ENCODE measurements at places on chromosomes 5 and 9.
A peak's percentile ranks its signal among the peaks of the same experiment; 100 is the strongest.

GRCh38 chr5:145834554-145834916 lies 607 bp downstream of the PRELID2 start:
- peak; percentile 11 for ATAC-seq
- no peaks in the 10 kb centered on the region for H3K36me3 ChIP-seq
- H3K27me3 ChIP-seq, result no peaks in the 10 kb centered on the region

GRCh38 chr5:40733879-40734563 lies 21.7 kb downstream of the TTC33 start:
- peaks cover 43% of the 10 kb centered on the region for H3K4me1 ChIP-seq
- H3K4me3 ChIP-seq, result no peak overlapping the region
- H3K36me3 ChIP-seq, result no peaks in the 10 kb centered on the region
- H3K27me3 ChIP-seq, result no peaks in the 10 kb centered on the region
- ATAC-seq, result no peak

DNA sequence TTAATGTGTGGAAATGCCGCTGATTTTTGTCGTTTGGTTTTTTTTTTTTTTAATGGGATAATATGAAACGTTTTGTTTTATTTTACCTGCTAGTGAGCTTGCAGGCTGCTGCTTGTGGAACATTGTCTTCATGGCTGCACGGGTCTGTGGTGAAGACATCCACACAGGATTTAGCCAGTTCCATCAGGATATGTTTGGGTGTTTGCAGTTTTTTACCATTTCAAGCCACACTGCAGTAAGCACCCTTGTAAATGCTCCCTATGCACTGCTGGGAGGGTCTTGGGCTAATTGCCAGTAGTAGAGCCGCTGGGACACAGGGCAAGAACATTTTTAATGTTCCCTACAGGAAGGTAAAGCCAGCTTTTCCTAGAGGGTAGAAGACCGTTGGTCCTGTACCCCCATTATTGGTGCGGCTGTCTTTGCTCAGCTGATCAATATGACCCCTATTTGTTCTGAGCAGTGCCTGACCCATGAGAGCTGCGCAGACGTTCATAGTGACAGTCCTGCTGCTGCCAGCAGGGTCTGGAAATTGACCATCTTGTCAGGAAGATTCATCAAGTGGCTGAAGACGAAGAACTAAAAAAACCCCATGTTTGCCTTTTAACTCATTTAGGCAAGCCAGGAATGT lies 20.5 kb upstream of the EEIG1 start:
- no peak for ATAC-seq
- H3K4me3 ChIP-seq, result no peak overlapping the region
- no peak overlapping the region for H3K27ac ChIP-seq
- no peaks in the 10 kb centered on the region for H3K27me3 ChIP-seq
- H3K36me3 ChIP-seq, result no peaks in the 10 kb centered on the region
- H3K4me1 ChIP-seq, result peaks cover 12% of the 10 kb centered on the region

DNA sequence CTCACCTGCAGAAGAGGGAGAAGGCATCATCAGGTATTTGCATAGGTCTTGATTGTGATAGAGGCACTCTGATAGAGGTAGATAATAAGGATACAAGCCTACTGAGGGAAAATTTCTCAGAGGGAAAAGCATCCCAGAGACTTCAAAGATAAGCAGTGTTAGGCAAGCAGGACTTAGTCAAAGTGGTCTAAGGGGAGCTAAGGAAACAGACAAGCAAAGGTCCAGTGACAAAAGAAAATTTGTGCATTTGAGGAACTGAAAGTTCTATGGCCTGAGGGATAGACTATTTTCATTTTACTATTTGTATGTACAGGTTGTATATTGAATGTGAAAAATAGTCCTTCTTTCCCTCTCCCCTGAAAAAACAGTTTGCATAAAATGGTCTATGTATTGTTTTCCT lies 27.4 kb downstream of the OXCT1 start:
- H3K36me3 ChIP-seq, result peaks cover 43% of the 10 kb centered on the region
- H3K4me3 ChIP-seq, result no peak overlapping the region
- no peak overlapping the region for H3K27ac ChIP-seq
- no peaks in the 10 kb centered on the region for H3K27me3 ChIP-seq

Data from gastroesophageal sphincter (tissue), 4 donors.